ENCODE measurements at places on chromosomes 5 and 9. TPM values are rescaled to one million over a fixed set of nuclear protein-coding genes. Genes with fewer than 3 reads are reported as not detected.

The TEK gene
- total RNA-seq: 6.9 TPM

The FBP2 gene
- not detected for total RNA-seq

The RNF180 gene
- 5.9 TPM for total RNA-seq

The NEUROG1 gene
- total RNA-seq: not detected

The LCNL1 gene
- not detected for total RNA-seq

The DHX29 gene
- total RNA-seq: 11.5 TPM

The AP3B1 gene
- total RNA-seq: 13.4 TPM

DNA sequence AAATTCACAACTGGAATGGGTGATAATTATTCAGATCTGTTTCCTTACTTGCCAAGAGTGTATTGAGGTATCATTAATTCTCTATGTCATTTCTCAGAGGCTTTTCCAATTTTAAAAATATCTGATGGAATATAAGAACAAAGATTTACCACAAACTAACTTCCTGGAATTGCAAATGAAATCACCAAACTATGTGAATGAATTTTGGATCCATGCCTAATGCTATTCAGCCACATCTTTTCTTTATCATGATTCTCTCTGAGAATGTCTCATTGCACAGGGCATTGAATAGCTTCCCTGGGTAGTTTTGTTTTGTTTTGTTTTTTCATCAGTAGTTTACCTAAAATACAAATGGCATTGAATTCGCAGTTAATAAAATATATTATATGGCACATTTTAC lies 146.9 kb upstream of the FBN2 start:
- H3K4me1 ChIP-seq: no peaks in the 10 kb centered on the region
- H3K27ac ChIP-seq: no peak overlapping the region
- H3K36me3 ChIP-seq: no peaks in the 10 kb centered on the region
- no peaks in the 10 kb centered on the region for H3K27me3 ChIP-seq
- no peak for DNase-seq
- no peak overlapping the region for H3K4me3 ChIP-seq

GRCh38 chr5:150503977-150504620 lies 3.8 kb upstream of the NDST1 start:
- H3K27me3 ChIP-seq: no peaks in the 10 kb centered on the region
- no peaks in the 10 kb centered on the region for H3K36me3 ChIP-seq
- no peak overlapping the region for H3K4me3 ChIP-seq
- peaks cover under 1% of the 10 kb centered on the region for H3K4me1 ChIP-seq
- peak; percentile 84 for DNase-seq
- peak overlapping the region; percentile 64 for H3K27ac ChIP-seq

DNA sequence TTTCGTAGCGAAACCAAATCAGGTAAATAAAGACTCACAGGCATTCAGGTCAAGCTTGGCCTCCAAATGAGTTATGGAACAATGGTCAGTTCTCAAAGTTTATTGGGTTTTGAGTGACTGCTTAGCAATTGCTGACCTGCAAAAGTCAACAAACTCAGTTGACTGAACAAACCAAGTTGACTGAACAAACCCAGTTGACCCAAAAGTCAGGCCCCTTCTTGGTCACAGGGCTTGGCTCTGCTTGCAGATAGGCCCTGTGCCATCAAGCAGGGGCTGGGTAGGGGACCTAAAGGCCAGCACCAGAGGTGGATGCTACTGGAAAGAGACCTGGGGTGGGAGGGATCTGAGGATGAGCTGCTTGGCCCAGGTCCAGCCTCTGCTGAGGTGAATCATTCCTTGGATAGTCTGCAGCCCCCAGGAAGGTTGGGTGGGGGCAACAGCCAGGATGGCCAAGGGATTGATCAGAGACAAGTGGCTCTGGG lies 64.6 kb downstream of the GADD45G start:
- peak overlapping the region; percentile 52 for H3K27ac ChIP-seq
- DNase-seq: peak; percentile 78
- H3K27me3 ChIP-seq: no peaks in the 10 kb centered on the region
- H3K4me3 ChIP-seq: no peak overlapping the region
- peaks cover 6% of the 10 kb centered on the region for H3K4me1 ChIP-seq
- H3K36me3 ChIP-seq: no peaks in the 10 kb centered on the region

GRCh38 chr5:80213466-80213865 lies 42.4 kb downstream of the SERINC5 start:
- no peaks in the 10 kb centered on the region for H3K36me3 ChIP-seq
- H3K27me3 ChIP-seq: no peaks in the 10 kb centered on the region
- peaks cover 84% of the 10 kb centered on the region for H3K4me1 ChIP-seq
- H3K27ac ChIP-seq: peak overlapping the region; percentile 97

- no peak overlapping the region for H3K27ac ChIP-seq
- no peaks in the 10 kb centered on the region for H3K27me3 ChIP-seq
- no peaks in the 10 kb centered on the region for H3K36me3 ChIP-seq
- no peak overlapping the region for H3K4me3 ChIP-seq
- no peak for DNase-seq
Observed at GRCh38 chr9:84397822-84398221, 57.3 kb upstream of the SLC28A3 start.

- no peak overlapping the region for H3K27ac ChIP-seq
- H3K36me3 ChIP-seq: peaks cover 5% of the 10 kb centered on the region
- H3K4me3 ChIP-seq: no peak overlapping the region
- no peaks in the 10 kb centered on the region for H3K4me1 ChIP-seq
- peak; percentile 50 for DNase-seq
Observed at GRCh38 chr5:73796164-73797131, 170.5 kb downstream of the ARHGEF28 start.

GRCh38 chr5:149990518-149991376 lies 9.7 kb downstream of the TIGD6 start:
- no peaks in the 10 kb centered on the region for H3K36me3 ChIP-seq
- H3K27ac ChIP-seq: no peak overlapping the region
- H3K27me3 ChIP-seq: no peaks in the 10 kb centered on the region

GRCh38 chr5:173294673-173295320 lies 33.4 kb downstream of the STC2 start:
- H3K4me3 ChIP-seq: no peak overlapping the region
- no peaks in the 10 kb centered on the region for H3K36me3 ChIP-seq
- H3K27me3 ChIP-seq: peaks cover 10% of the 10 kb centered on the region

GRCh38 chr9:36401164-36401740 lies 1.2 kb upstream of the RNF38 start:
- H3K4me1 ChIP-seq: no peaks in the 10 kb centered on the region
- H3K27me3 ChIP-seq: no peaks in the 10 kb centered on the region
- peak overlapping the region; percentile 89 for H3K27ac ChIP-seq
- no peaks in the 10 kb centered on the region for H3K36me3 ChIP-seq
- no peak for DNase-seq

GRCh38 chr5:53350991-53351770 lies 129.2 kb upstream of the FST start:
- no peak for DNase-seq
- no peak overlapping the region for H3K4me3 ChIP-seq
- no peaks in the 10 kb centered on the region for H3K27me3 ChIP-seq
- no peaks in the 10 kb centered on the region for H3K36me3 ChIP-seq
- H3K4me1 ChIP-seq: no peaks in the 10 kb centered on the region

- H3K36me3 ChIP-seq: no peaks in the 10 kb centered on the region
- H3K4me1 ChIP-seq: peaks cover 27% of the 10 kb centered on the region
- no peak overlapping the region for H3K4me3 ChIP-seq
- no peak for DNase-seq
Observed at GRCh38 chr5:40733879-40734563, 21.7 kb downstream of the TTC33 start.

DNA sequence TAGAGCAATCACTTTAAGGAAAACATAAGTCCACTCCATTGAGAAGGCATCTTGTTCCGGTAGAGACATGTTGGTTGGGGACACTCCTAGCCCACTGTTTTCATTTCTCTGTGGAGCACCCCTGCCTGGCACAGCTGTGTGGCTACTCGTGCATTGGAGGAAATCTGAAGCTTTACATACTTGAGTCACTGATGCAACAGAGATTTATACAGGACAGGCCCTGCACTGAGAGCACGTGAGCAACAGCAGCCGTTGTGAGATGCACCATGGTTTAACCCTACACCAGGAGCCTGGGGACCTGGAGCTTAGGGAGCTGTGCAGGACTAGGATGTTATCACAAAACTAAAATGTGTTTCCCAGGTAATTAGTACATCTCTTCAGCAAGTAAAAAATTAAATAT lies 230.7 kb upstream of the IRX1 start:
- H3K36me3 ChIP-seq: no peaks in the 10 kb centered on the region
- H3K4me3 ChIP-seq: no peak overlapping the region
- no peak overlapping the region for H3K27ac ChIP-seq
- no peaks in the 10 kb centered on the region for H3K27me3 ChIP-seq

GRCh38 chr9:115200711-115201505 lies 83.0 kb upstream of the TNC start:
- H3K27ac ChIP-seq: no peak overlapping the region
- H3K4me1 ChIP-seq: no peaks in the 10 kb centered on the region
- DNase-seq: no peak
- H3K4me3 ChIP-seq: no peak overlapping the region
- no peaks in the 10 kb centered on the region for H3K27me3 ChIP-seq

- no peaks in the 10 kb centered on the region for H3K36me3 ChIP-seq
- H3K27ac ChIP-seq: no peak overlapping the region
- H3K4me3 ChIP-seq: no peak overlapping the region
- no peaks in the 10 kb centered on the region for H3K4me1 ChIP-seq
- H3K27me3 ChIP-seq: no peaks in the 10 kb centered on the region
Observed at GRCh38 chr5:158938200-158938599, 161.5 kb downstream of the EBF1 start.

Data from right lobe of liver (tissue), 6 donors.